ENCODE measurements at places on chromosomes 12 and 14.

DNA sequence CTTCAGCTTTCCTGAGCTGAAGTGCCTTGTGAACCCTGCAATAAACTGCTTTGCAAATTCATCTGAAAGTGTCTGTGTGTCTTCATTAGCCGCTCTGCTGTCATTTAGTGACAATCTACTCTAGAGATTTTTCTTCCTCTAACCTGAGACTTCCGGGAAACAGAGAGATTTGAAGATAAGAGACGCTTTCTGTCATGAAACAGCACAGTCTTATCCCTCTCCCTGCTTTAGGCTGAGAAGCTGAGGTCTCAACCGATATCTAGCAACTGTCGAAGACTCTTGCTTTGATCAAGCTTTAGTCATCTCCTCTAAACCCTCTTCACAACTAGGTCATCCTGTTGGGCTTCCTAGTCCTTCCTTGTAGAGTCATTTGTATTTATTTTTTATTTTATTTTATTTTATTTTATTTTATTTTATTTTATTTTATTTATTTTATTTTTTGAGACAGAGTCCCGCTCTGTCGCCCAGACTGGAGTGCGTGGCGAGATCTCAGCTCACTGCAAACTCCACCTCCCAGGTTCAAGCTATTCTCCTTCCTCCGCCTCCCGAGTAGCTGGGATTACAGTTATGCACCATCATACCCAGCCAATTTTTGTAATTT is 1.2 kb downstream of the RNASE2 start:
- no peak for DNase-seq

DNA sequence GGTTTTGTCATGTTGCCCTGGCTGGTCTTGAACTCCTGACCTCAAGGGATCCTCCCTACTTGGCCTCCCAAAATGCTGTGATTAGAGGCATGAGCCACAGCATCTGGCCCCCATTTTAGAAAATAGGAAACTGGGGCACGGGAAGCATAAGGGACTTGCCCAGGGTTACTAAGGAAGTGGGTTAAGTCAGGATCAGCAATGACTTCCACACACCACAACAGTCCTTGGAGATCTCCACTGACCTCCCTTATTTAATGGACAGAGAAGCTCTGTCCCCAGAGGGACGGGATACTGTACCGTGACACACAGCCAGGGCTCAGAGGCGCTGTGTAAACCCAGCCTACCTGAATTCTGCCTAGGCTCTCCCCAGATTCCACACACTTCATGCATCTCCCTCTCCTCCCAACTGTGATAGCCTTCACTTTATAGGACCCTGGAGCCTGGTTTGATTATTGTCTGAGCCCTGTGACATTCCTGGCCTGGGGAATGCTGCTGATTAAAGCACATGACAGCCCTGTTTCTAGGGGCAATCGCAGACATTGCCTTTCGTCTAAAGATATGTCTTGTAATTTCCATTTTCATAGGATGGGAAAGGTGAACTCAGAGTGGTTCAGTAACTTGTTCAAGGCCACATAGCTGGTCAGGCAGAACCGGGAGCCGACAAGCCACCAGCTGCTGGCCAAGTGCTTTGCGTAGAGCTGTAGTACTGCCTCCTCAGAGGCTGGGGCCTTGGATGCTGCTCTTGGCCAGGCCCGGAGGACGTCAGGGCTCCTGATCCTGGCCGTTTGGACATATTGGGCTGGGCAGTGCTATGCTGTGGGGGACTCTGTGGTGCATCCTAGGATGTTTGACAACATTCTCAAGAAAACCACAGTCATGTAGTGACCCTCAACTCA is 20.8 kb downstream of the SERPINA1 start:
- no peak for DNase-seq

DNA sequence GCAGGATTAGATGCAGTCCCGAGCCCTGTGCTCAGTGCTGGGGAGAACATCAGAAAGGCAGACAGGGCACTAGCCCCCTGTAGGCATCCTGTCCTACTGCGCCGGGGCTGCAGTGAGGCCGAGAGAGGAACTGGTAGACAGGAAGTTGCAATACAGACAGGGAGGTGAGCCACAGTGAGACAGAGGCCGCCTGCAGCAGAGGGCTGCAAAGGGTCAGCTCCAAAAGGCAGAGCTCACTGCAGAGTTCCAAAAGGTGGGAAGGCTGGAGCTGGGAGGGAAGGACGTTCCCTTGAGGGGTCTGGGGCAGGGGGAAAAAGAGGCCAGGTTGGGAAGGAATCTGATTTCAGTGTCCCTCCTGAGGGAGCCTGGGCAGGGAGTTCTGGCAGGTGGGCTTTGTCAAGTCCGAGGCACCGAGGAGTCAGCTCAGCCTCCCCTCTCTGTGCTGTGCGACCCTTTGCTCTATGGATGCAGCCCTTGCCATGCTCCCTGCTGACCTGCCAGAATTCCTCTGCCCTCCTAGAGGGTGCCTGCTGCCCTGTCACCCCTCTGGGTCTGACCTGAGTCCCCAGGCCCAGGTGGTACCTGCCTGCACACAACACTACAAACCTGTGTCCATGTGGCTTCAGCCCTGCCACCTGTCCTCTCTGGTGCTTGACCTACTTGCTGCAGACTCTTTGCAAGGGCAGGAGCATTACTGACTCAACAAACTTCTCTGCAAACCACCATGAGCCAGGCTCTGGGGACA is 63.5 kb downstream of the PRMT8 start:
- no peak for DNase-seq

- no peak for DNase-seq
These were observed 75.4 kb downstream of the KNTC1 start for GRCh38 chr12:122602456-122602855.

- no peak for DNase-seq
These were observed 687.5 kb upstream of the FBXO33 start for GRCh38 chr14:40119765-40120164.

- DNase-seq = no peak
These were observed 8.4 kb upstream of the CALM1 start for GRCh38 chr14:90388437-90388836.

GRCh38 chr12:6434205-6435140 is 10.3 kb upstream of the CD27 start:
- DNase-seq = no peak

GRCh38 chr12:127393465-127393864 is 873.5 kb upstream of the TMEM132C start:
- no peak for DNase-seq

- no peak for DNase-seq
These were observed 78.1 kb downstream of the C14orf132 start for GRCh38 chr14:96117101-96117897.

DNA sequence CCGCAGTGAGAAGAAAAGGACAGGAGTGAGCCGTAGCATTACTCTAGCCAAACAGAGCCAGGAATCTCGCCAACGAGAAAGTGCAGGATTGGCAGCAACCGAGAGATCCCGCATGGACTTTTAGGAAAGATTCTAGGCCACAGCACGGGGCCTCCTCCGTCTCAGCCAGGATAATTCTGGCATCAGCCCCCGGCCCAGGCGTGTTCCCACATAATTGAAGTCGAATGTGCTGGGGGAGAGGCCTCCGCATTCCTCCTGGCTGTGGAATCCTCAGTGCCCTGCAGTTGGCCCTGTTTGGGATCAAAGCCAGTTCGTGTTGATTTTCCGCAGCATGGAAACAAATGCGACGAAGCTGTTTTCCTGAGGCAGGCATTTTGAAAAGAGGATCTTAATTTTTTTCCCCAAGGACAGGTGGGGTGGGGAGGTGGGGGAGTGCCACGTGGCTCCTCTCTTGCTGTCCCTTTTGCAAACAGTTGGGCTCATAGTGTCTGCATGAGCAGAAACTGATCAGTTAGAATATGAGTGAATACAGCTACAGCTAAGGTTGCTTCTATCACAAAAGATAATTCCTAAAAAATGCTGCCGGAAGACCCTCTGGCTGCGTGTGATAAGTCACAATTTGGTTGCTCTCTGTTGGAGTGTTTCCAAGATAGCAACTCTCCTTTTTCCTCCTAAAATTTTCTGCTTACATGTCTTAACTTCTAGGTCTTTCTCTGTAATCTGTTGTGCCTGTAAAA is 37.3 kb upstream of the ATXN2 start:
- no peak for DNase-seq

DNA sequence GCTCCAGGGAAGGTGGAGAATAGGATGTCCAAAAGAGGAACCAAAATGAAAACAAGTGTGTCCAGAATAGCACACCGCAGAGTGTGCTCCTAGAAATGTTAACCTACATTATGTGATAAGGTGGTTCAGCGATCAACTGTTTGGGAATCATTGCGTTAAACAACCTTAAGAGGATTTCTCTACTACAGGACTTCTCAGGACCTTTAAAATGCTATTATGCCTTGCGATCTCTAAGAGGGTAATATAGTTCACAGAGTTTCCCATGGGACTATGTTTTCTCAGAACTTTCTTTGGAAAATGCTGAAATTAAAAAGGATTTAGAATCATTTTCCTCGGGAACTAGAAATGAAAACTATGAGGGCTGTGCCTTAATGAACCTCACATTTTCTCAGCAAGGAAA is 1.8 kb downstream of the GLT8D2 start:
- no peak for DNase-seq

DNA sequence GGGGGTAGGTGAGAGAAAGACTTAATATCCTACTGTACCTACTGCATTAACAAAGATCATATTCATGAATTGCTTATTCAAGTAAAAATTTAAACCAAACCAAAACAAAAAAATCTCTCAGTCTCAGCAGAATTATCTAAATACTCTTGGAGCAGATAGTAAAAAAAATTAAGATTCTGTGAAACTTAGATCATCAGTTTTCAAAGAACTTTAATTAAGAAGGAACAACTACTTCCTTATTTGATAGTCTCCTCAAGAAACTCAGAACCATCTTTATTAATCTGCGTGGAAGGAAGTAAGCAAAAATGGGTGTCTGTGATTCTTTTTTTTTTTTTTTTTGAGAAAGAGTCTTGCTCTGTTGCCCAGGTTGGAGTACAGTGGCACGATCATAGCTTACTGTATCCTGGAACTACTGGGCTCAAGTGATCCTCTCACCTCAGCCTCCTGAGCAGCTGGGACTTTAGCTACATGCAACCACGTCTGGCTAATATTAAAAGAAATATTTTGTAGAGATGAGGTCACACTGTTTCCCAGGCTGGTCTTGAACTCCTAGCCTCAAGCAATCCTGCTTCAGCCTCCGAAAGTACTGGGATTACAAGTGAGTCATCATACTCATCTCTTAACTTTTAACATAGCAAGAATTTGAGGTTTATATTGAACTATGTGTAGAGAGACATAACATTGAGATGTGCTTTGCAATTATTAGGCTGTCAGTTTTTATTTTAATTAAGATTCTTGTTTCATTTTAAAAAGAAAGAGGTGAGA is 37.4 kb downstream of the GAS2L3 start:
- DNase-seq = no peak

GRCh38 chr12:45406988-45407850 is 191.3 kb downstream of the ANO6 start:
- no peak for DNase-seq

GRCh38 chr12:1760566-1761382 is 59.6 kb upstream of the LRTM2 start:
- DNase-seq = no peak

- no peak for DNase-seq
These were observed 43.8 kb downstream of the LRCOL1 start for GRCh38 chr12:132566516-132567131.

DNA sequence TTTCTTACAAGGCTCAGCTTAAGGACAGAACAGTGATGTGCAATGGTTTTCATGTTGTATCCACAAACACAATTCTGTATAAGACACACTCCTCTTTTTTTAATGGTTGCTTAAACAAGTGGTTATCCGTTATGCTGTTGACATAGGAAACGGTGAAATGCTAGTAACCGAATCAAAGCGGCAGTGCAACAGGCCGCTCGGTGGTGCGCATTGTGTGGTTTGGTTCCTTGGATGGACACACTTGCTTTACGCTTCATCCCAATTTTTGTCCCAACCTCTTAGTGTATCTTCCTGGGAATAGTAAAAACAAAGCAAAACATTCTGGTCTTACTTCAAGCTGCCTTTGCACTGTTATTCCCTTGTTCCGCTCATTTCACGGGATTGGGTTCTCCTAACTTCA is 650 bp upstream of the PTGER2 start:
- DNase-seq = no peak

DNA sequence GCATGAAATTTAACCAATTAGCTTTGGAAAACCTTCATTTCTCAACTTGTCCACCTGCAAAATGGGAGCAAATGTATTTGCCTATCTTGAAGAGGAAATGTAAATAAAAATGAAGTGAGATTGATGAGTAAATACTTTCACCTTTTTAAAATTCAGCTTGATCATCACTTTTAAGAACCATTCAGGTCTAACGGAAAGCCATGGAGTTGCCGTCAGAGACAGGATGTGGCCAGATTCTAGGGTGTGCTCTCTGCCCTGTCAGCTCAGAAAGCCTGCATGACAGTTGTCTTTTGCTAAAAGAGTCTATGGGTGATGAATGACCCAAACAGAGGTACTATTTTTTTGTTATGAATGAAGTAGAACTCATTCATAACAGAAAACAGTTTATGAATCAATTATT is 104.3 kb upstream of the SLC35F4 start:
- no peak for DNase-seq

DNA sequence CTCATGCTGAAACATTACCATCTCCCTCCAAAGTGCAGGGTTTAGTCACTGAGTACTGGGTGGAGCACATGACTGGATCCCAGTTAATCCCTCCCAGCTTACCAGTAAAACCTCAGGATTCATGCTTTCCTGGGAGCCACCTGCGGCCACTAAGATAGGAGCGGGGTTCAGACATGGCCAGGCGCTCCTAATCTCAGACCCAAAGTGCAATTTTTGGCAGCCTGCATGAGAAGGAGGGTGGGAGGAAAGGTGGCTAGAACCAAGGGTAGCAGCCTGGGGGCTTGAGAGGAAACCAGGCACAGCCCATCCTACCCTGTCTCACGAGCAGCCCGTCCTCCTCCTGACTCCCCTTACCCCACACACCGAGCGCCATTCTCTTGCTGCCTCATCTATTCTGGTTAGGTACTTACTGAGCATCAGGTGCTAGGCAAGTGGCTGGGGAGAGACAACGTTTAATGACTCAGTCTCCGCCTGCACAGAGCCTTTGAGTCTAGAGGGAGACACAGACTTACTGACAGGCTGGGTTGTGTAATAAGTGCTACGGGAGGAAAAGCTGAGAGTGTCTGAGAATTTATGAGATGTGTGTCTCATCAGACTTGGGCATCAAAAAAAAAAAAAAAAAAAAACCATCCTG is 9.9 kb downstream of the GPRC5A start:
- no peak for DNase-seq
